ENCODE measurements at places on chromosomes 7 and 10. TPM values are rescaled to one million over a fixed set of nuclear protein-coding genes. Genes with fewer than 3 reads are reported as not detected.

GRCh38 chr10:80196270-80196949, 8.9 kb downstream of the ANXA11 start:
- no peak for DNase-seq

- DNase-seq = no peak
These were observed 38.4 kb upstream of the LRRC4 start for GRCh38 chr7:128069373-128070364.

DNA sequence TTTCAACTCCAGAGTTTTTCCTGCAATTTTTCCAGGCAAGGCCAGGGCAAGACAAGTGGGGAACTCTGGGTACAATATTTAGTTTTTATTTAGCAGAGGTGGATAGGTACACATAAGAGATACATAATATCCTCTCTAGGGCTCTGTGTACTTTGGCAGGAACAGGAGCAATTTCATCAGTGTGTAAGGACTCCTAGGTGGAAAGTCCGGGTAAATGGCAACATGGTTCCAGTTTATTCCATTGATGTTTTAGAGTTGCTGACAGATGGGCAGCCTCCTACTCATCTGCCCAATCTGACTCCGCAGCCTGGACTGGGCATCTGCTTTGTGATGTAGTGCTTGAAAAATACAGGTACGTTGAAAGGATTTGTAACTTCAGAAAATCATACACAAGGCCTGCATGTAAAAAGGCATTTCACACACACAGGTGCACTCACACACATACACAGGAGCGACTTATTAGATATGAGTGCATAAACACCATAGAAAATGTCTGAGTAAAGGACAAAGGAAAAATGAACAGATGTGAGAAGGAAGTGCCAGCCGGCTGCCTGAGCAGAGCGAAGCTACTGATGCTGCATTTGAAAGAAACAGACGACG, 5.7 kb downstream of the PON1 start:
- DNase-seq = no peak

GRCh38 chr7:50837965-50838364, 55.3 kb upstream of the GRB10 start:
- DNase-seq = no peak

DNA sequence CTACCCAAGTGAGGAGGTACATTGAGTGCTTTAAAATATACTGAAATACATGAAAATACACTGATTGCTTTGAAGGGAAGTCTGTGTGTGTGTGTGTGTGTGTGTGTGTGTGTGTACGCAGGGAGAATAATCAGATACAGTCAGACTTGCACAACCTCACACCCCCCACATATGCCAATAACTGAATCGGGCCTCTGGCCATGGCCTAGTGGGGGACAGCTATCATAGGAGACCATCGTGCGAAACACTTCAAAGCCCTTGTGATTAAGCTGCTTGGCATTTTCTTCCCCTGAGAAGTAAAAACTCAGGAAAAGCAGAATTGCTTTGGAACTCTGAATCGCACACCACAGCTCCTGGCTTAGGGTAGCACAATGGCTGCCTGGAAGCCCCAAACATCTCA, 135.1 kb downstream of the C10orf105 start:
- DNase-seq = no peak

DNA sequence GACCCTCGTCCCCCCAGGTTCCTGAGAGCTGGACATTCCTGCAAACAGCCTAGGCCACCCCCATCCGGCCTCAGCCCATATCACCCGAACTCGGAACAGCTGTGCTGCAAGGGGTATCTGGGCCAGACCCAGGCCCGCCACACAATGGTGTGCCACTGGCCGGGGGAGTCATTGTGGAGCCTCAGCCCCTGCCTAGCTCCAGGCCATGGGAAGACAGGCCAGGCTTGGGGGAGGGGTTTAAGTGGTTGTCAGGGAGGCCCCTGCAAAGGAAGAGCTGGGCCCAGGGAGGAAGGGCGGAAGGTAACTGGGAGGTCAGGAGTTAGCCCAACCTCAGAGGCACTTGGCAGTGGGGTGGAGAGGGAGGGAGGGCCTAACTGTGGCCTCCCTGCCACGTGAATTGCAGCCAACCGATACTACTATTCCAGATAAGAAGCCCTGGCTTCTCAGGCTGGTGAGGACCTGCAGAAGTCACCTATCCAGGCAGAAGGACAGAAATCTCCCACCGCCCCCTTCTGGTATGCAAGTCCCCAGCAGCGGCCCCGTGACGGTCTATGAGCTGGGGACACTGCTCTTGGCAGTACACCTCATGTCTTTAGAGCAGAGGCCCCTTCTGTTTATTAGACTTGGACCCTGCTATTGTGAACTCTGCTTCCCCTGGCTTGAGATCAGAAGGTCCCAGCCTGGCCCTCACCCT, 26.8 kb downstream of the VSIR start:
- no peak for DNase-seq

GRCh38 chr10:59967079-59967478, 60.7 kb upstream of the CCDC6 start:
- DNase-seq = no peak

GRCh38 chr10:74337330-74338016, 186.5 kb downstream of the ADK start:
- no peak for DNase-seq

GRCh38 chr7:26365077-26365900, 73.6 kb downstream of the SNX10 start:
- no peak for DNase-seq

- no peak for DNase-seq
These were observed 127.6 kb downstream of the CCNY start for GRCh38 chr10:35463878-35464277.

DNA sequence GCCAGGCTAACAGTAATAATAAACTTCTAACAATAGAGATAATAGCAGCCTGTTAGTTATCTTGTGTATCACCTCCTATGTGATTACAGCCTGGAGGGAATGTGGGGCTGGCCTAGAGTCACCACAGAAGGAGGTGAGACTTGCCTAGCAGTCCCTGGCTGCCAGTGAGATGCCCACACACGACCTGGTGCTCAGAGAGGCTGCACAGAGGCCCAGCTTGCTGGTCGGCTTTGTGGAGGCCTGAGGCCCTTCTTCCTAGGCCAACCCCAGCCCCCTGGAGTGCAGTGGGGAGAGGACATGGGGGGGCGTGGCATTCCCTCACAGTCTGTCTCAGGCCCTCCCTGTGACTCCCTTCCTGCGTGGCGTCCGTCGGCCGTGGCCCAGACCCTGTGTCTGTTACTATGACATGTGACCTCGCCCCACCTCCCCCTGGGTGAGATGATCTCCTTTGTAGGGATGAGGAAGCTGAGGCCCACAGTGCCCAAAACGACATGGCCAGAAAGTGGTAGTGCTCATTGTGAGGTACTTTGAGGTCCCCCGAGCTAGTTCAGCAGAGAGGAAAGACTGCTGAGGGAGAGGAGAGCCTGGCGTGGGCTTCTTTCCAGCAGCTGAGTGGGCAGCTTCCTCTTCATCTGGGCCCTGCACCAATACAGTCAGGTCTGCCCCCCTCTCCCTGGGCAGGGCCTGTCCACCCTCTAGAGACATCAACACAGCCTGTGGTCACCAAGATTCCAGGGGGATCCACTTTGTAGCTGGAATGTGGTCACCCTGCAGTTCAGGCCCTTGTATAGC, 29.7 kb downstream of the UNC5B start:
- DNase-seq = no peak

GRCh38 chr7:131544449-131545301, 11.8 kb downstream of the PODXL start:
- no peak for DNase-seq

SLC26A4 gene
- 0.11 TPM for total RNA-seq

SPDYE16 gene
- total RNA-seq = 0.62 TPM

RADIL gene
- 2.4 TPM for total RNA-seq

Measured in ovary (tissue), 10 donors.